ENCODE measurements at places on chromosomes 3 and 15.

DNA sequence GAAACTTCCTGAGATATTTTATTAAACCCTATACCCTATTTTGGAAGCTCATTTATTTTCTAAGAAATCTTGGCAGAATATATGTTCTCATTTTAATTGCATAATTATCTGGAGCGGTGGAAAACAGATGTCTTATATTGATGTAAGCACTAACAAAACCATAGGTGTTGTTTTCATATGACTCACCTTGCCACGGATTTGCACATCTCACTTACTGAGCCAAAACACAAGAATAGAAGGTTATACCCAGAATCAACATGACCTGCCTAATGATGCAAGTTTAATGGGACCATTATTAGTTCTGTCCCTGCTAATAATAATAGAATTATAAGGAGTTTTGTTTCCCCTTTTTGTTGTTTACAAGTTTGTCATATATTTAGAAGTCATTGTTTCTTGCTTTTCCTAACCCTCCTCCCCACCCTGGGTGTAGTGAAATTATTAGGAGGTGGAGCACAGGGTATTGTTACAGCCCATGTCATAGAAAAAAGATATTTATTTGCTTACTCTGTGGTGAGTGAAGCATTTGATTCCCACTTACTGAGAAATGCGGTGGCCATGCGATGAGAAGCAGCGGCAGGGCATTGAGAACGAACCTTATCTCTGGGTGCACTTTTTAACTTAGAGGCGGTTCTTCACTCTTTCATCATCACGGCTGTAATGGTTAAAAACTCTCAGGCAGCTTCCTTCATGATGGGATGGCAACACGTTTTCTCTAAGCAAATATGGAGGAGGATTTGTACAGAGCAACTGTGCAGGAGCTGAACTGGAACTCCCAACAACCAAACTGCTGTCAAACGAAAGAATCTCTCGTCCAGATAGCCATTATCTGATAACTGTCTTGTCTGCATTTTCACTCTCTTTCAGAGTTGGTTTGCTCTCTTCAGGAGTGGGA, 521 bp downstream of the IL5RA start:
- DNase-seq: no peak

- DNase-seq: no peak
Observed at GRCh38 chr15:69713726-69714559, 261.3 kb downstream of the RPLP1 start.

GRCh38 chr15:53974813-53975212, 3.4 kb upstream of the UNC13C start:
- DNase-seq: no peak

DNA sequence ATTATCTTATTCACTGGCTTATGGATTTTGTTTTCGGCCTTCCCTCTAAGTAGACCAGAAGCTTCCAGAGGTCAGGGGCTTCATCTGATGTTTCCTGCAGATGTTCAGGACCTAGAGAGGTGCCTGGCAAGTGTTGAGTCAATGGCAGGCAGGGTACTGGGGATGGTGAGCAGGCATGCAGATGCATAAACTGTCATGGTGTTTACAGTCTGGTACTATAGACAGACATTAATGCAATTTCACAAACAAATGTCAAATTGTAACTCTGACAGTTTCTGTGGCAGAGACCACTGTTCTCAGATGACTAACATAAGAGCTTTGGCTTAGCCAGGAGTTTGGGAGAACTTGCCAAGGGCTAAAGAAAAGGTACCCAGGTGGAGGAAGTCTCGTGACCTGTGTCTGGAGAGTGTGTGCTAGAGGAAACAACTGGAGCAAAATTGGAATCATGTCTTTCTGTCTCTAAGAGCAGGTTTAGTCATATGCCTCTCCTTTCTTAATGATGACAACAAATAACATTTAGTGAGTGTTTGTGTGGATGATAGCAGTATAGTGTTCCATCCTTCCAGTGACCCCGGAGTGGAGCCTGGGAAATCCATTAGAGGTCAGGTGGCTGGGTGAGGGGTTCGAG, 53.7 kb upstream of the TRAK1 start:
- no peak for DNase-seq

DNA sequence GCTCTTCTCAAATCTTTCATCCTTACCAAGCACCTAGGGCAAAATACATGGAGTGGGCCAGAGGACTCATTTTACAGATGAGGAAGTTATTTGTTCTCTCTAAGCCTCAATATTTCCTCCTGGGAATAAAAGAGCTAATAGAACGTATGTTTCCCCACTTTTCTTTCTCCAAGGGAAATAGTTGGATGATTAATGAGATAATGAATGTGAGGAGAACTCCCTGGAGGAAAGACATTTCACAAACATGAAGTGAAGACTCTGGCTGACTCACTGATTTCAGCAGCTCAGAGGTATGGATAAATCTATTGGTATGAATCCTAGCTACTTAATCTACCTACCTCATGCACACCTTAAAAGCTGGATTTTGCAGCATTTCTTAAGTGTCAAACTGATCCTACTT, 98.4 kb downstream of the ECT2 start:
- no peak for DNase-seq

DNA sequence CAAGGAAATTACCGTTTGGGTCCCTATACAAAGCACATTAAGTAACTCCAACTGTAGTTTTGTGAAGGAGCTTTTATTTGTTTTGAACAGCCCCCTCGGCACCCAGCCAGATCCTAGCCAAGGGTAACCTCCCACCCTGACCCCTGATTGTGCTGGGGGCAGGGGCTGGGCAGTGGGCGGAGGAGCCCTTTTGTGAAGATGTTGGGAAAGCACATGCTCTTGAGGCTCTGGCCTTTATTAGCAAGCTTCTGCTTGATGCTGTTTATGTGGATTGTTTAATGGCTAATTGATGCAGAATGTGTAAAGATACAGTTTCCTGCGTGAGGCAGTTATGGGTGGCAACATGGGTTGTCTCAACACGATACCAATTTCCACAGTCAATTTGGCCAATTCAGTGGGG, 136.5 kb downstream of the MAP2K5 start:
- no peak for DNase-seq

GRCh38 chr3:4684117-4684516, 191.0 kb downstream of the ITPR1 start:
- DNase-seq: no peak

DNA sequence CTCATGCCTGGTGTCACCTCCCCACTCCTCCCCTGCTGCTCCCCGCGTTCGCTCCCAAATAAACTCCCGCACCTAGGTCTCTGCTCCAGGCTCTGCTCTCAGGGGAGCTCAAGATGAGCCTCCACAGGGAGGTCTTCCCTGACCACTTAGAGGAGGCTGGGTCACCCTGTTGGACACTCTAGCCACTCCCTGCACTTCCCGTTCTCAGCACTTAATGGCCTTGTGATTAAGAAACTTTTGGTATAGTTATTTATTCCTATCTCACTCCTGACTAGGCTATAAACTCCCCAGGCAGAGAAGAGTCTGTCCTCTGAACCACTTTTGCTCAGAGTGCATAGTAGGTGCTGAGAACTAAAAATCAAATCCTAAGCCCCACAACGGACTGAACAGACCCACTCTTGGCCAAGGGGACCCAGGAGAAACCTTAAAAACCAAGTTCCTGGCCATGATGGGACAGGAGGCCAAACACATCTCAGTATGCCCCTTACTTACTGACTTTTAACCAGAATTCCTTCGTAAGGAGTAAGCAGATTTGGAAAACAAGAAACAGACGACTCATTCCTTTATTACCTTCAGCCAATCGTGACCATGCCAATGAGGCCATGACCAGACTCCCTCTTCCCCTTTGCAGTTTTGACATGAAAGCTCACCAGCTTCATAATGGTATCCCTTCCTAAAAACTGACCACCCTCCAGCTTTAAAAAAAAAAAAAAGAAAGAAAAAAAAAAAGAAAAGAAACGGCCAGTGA, 69.0 kb upstream of the HRH1 start:
- no peak for DNase-seq

GRCh38 chr3:164897342-164897741, 181.0 kb downstream of the SI start:
- no peak for DNase-seq

- DNase-seq: no peak
Observed at GRCh38 chr3:134659391-134660045, 8.7 kb upstream of the KY start.

DNA sequence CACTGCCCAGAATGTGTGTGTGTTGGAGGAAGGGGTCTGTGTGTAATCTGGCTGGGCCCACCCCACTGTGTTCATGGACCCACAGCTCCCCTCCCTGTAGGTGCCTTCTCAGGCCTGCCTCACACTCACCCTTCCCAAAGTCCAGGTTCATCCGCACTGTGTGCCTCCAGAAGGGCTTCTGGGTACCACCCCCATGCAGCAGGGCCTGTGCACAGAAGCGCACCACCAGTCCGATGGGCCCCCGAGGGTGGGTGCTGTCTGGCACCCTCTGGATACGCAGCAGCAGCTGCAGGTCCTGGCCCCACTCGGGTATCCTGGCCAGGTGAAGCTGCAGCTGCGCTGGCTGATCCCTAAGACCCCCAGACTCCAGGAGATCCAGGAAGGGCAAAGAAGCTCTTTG, 12.8 kb upstream of the TGM5 start:
- DNase-seq: no peak

DNA sequence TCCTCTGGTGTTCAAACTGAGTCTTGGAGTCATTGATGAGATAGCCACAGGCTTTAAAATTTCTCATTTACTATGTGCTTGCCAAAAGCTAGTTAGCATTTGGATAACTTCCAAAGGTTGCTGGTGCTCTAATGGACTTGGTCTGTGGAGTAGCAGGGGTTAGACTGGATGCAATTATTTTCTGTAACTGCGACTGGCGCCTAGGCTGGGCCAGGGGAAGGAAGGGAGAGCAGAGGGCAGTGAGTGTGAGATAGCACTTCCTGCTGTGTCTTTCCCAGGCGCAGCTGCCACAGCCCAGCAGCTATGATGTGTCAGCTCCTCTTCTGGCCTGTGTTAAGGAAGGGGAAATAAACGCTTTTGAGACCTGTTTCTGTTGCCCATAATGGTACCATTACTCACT, 98.6 kb downstream of the MYRIP start:
- no peak for DNase-seq

DNA sequence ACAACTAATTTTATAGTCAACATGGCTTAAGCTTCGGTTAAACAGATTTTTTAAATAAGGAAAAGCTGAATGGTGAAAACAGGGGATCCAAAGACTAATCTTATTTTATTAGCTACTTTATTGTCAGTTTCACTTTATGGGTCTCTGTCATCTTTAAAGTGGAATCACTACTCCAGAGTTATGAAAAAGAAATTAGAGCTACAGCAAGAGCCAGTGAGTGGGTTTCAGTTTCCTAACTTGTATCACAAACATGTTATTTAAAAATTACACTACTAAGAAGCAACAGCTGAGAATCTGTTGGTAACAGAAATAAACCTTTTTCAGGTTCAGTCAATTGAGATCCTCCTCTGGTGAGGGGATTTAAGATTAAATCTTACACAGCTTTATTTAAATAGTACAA, 10.0 kb downstream of the PHC3 start:
- no peak for DNase-seq

GRCh38 chr3:82259994-82260393, 498.5 kb upstream of the GBE1 start:
- no peak for DNase-seq

DNA sequence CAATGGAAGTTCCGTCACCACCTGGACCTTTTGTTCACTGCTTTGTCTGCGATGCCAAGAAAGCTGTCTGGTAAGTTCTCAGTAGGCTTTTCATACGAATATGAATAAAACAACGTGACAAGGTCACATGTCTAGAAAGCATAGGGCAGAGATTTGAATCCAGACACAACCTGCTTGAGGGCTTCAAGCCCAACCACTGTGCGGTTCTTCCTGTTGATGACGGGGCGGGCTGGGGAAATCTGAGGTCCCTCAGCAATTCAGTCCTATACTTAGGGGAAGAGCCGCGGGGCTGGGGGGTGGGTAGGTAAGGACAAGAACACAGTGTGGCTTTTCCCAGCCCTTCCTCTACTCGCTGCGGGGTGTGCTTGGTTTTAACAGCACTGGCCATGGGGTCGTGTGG, 32.4 kb upstream of the SMAD3 start:
- no peak for DNase-seq

GRCh38 chr3:156455839-156456238, 99.1 kb downstream of the SSR3 start:
- no peak for DNase-seq

DNA sequence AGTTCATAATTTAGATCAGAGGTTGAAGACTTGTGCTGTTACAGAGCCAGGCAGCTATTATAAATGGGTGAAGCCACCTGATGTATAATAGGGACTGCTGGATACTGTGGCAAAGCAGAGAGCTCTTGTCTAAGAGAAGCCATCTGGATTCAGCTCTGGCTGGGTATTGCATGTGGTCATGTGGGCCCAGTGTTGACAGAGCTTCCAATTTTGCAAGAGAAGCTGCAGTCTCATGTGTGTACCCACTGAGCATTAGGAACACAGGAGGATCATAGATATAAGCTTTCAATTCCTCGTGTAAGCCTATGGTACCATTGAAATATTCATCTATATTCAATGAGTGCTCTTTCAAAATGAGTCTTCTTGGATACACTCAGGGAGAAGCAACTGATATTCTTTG, 303.9 kb upstream of the SLCO3A1 start:
- peak; percentile 7 for DNase-seq

DNA sequence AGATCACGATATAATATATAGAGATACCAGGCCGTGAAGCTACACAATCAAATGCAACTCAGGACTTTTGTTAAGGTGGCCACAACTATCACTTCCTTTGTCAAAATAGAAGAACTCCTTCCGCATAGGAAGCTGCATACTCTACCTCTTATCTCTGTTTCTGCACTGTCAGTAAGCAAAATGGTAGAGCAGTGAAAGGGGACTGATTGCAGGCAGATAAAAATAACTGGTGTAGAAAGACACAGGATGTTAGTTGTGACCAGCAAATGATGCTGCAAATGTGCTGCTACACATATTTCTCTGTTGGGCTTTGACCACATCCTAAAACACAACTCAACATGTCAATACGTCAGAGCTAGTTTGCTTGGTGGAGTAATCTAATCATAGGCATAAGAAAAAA, 16.3 kb upstream of the TRAT1 start:
- DNase-seq: no peak

- DNase-seq: no peak
Observed at GRCh38 chr15:55737373-55737772, 5.6 kb downstream of the PRTG start.

- DNase-seq: peak; percentile 66
Observed at GRCh38 chr3:160413613-160414248, 14.3 kb downstream of the SMC4 start.

DNA sequence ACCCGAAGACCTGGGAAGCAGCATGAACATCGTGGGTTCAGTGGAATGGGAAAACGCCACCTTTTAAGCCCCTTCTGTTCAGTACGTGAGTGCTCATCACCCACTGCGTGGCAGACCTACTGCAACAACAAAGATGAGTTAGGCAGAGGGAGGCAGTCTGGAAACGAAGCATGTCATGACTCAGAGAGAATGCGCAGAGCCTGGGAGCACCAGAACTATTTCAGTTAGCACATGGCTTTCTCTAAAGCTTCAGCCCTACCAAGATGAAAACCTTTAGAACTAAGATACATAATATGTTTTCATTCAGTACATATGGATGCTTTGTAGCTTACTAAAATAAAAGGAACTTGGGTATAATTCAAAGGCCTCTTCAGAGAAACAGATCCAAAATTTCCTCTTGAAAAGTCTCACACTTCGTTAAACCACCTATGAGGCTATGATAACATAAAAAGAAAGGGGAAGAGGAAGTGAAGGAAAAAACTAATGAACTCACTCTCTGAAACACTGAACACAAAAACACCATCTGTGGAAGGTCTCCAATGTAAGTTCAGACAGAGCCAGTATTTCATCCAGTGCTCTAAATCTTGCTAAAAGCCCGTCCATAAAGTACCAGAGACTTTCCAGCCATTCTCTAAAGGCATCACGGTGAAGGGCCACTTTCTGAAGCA, 140.1 kb downstream of the OCA2 start:
- no peak for DNase-seq
